ENCODE measurements at places on chromosomes 5 and 9.

GRCh38 chr9:101140764-101141163 is 112.2 kb downstream of the PLPPR1 start:
- no peak for DNase-seq

GRCh38 chr9:1388216-1388615 is 338.1 kb downstream of the DMRT2 start:
- DNase-seq = no peak

DNA sequence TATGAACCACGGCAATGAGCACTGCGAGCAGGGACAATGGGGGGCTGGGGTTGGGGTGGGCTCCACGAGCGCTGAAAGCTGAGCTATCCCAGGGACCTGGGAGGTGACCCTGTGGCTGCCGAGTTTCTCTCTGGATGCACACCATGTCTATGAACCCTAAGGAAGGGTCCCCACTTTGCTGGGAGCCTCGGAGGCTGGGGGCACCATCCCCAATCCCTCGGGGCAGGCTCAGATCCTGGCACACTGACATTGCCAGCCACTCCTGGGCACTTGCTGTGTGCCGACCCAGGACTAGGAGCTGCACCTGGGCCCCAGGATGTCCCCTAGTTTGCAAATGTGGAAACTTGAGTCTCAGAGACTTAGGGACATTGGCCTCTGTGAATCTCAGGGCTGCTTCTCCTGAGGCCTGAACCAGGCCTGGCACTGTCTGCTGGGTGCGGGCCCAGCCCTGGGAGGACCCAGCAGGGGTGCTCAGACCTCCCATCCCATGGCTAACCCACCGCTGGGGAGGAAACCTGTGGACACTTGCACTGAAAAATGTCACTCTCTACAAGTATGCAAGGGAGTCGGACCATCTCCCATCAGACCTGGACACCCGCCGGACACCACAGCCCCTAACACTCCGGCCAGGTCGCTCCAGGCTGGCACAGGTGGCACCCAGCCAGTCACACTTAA is 13.0 kb upstream of the CAMSAP1 start:
- no peak for DNase-seq

- no peak for DNase-seq
These were observed 1070.3 kb upstream of the CDH18 start for GRCh38 chr5:21058289-21058688.

- no peak for DNase-seq
These were observed 1.4 kb downstream of the PLEKHG4B start for GRCh38 chr5:93221-93980.

DNA sequence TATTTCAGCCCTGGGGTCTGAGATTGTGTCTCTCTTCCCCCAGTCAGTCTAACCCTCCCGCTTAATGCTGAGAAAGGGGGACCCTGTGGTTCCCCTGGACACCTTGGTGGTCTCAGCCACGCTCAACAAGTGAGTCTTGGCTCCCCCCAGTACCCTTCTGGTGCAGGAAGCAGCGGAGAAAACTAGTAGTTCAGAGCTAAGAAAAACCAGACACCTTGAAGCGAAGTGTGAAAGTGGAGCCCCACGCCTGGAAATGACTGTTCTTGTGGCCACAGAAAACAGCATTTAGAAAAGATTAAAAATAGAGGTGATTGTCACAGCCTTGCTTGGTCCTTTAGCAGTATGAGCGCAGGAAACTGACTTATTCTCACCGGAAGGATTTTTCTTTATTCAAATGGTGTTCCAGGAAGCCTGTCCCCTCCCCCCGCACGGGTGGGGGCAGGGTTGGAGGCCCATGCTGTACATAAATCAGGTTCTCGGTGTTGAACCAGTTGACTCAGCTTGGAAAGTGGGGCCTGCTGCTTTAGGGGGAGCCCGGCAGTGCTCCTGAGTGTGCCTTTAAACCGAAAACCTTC is 8.1 kb downstream of the ARPC5L start:
- peak; percentile 86 for DNase-seq

DNA sequence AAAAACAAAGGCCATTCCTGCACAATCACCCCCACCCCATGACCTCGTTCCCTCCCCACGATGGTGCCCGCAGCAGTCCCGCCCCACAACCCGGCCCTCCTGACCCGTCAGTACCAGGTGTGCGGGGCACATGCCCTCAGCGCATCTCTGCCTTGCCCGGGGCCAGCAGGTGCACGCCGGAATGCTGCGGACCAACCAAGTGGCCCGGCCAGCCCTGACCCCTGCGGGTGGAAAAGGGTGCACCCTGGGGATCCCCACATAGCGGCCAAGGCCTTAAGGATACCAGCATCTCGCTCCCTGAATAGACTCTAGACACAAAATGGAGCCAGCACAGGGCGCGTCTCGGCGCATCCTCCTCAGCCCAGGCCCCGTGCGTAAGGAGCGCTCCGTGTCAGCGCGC is 6.0 kb downstream of the SFXN1 start:
- DNase-seq = no peak

DNA sequence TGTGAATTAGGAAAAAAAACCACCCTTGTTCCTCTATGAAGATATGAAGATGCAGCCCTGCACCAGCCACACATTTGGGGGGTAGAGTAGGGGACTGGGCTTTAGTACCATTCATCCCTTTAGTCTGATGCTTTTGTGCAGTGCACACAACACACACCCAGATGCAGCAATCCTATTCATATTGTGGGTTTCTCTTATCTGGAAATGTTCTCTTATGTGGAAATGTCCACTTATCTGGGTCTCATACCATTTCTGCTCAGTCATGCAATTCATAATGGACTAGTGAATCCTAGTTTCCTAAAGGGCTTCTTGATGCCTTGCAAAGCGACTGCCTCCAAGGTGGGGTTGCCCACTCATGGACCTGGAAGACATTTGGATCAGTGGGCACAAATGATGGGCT is 47.8 kb downstream of the C9orf152 start:
- DNase-seq = no peak

GRCh38 chr5:147601652-147602051 is 91.8 kb upstream of the DPYSL3 start:
- no peak for DNase-seq

DNA sequence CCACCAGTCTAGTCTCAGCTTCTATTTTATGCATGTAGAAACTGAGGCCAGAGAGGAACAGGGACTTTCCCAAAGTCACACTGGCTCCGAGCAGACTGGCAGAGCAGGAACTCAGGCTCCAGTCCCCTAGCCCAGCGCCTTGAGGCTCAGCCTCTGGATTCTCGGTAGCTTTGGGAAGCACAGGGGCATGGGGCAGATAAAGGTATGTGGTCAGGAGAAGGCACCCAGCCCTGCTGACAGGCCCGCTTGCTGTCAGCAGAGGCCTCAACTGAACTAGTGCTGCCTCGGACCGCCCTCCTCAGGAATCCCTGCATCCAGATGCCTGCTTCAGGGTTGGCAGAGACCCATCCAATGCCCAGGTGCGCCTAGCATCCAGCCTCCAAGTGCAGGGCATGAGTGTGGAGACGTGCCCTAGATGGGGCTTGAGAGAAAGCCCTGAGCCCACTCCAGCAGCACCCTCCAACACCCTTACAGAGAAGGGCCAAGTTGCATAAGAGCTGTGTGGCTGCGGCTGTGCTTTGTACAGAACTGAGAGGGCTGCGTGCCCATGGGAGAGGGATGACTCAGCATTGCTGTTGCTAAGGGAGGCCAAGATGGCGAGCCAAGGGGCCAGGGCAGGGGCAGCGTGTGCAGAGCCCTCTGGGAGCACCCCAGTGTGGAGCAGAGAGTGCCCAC is 168.6 kb downstream of the MACROH2A1 start:
- no peak for DNase-seq

DNA sequence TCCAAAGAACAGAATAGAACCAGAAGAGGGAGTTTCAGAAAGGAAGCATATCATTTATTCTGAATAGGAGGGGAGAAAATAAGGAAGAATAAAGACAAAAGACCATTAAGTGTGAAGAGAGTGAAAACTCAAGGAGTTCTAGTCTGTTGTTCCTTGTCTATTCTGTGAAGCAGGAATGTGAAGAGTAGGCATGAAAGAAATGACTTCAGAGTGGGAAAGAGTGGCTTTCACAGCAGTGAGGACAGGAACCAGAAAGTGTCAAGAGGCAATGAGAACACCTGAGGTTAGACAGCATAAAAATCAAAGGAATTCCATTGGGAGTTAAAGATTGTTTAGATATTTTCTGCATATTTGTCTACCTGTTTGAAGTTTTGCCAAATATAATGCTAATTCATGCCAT is 768.8 kb upstream of the GRAMD2B start:
- DNase-seq = no peak

DNA sequence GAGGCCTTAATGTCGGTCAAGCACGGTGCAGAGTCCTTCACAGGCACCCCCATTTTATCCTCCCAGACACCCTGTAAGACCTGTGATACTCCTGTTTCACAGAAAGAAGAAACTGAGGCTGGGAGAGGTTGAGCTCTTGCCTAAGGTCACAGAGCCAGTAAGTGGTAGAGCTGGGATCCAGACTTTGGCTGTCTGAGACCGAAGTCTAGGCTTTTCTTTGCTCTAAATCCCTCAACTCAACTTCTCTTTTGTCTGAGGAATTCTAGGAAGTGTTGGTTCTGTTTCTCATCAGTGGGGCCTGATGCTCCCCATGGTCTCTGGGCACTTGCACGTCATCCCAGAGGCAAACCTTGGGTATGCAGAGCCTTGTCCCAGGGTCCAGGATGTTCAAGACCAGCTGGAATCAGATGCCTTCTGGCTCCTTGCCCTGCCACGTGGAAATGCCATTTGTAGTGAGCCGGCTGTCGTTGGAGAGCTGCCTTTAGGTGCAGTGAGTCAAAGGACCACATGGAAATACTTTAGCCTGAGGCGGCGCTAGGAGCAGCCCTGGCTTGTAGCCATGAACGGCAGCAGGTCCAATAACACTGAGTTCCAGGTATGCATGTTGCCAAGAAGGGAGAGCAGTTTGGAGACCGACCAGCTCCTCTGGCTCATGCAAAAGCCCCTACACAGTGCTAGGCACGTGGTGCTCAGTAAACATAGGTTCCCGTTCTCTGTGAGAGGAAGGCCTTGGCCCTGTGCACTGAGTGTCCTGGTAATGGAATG is 9.2 kb downstream of the DCANP1 start:
- no peak for DNase-seq

DNA sequence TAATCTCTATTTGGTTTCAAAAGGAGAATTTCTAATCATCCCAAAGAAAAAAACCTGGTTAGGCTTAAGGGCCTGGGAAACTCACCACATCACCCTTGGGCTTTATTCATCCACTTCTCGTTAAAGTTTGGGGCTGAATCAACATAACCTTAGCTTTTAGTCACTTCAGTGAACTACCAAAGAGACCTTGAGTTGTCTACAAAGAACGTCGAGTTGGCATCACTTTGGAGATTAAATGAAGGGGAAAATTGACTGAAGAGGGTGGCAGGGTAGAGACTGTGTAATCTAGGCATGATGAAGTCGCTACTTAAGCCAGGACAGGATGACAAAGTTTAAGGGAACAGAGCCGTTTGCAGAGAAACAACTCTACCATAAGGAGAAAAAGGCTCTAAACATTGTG is 341.4 kb downstream of the RAB3C start:
- no peak for DNase-seq

DNA sequence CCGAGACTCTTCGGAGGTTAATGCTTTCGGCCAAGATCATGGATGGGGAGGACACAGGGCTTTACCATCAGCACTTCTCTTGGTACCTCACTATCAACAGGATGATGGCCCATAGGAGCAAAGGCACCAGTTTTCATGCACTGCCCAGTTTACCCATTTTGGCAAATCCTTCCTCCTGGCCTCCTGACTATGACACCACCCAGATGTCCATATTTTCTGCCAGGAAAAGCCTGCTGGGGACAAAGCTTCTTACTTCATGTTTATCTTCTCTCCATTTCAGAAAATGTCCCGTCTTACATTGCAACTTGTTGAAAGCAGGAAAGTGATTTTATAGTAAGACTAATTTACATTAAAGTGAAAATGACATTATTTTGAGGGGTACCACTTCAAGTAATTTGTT is 61.4 kb upstream of the GAS1 start:
- DNase-seq = no peak

DNA sequence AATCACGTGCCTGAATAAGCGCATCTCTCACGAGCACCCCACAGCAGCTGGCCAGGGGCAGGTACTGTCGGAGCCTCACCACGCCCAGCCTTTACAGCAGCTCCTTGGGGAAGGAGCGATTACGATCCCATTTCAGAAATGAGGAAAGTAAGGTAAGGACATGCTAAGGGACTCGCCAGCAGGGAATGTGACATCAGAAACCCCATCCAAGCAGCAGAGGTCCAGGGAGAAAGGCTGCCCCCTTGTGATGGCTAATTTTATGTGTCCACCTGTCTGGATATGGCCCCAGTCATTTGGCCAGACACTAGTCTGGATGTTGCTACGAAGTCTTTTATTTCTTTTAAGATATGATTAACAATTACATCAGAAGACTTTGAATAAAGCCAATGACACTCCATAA is 77.3 kb downstream of the UBE2QL1 start:
- no peak for DNase-seq

GRCh38 chr5:126763371-126763770 is 13.6 kb upstream of the LMNB1 start:
- DNase-seq = no peak

- DNase-seq = no peak
These were observed 69.0 kb upstream of the CPLX2 start for GRCh38 chr5:175802361-175802760.

DNA sequence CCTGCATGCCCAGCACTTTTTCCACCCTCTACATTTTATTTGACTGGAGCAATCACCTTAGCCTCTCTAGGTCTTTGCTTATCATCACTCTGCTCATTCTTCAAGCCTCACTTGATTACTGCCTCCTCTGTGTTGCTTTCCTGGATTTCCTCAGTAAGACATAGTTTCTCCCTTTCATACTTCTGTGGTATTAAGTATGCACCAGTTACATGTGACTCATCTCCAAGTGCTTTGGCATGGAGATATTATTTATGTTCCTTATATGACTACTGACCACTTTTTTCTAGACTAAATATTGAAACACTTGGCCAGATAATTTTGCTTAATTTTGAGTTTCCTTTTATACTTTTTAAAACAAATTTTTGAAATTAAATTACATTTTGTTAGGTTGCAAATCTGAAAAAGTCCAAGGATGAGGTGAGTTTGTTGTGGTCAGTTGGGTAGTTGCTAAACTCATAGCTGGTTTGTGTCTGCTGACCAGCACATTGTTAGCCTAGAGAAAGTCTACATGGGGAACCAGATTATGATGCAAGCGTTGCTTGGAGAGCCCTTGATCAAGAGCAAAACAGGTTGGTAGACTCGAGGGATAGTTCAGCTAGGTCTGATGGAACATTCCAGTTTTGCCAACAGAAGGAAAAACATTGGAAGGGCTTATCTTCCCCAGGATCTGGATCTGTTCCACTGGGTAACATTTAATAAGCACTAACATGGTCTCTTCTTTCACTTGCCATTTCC is 140.2 kb downstream of the TMC1 start:
- DNase-seq = no peak

GRCh38 chr9:130689937-130690700 is 3.5 kb upstream of the EXOSC2 start:
- DNase-seq = no peak

- no peak for DNase-seq
These were observed 11.0 kb upstream of the SH3RF2 start for GRCh38 chr5:145925353-145925752.

- DNase-seq = no peak
These were observed 95.1 kb downstream of the ZNF354C start for GRCh38 chr5:179154991-179155955.
